ENCODE measurements at places on chromosomes 12 and 14. TPM values are rescaled to one million over a fixed set of nuclear protein-coding genes. Genes with fewer than 3 reads are reported as not detected.
A peak's percentile ranks its signal among the peaks of the same experiment; 100 is the strongest.

CACNA1C gene
- total RNA-seq, result 1.1 TPM

PLCZ1 gene
- not detected for total RNA-seq

DNA sequence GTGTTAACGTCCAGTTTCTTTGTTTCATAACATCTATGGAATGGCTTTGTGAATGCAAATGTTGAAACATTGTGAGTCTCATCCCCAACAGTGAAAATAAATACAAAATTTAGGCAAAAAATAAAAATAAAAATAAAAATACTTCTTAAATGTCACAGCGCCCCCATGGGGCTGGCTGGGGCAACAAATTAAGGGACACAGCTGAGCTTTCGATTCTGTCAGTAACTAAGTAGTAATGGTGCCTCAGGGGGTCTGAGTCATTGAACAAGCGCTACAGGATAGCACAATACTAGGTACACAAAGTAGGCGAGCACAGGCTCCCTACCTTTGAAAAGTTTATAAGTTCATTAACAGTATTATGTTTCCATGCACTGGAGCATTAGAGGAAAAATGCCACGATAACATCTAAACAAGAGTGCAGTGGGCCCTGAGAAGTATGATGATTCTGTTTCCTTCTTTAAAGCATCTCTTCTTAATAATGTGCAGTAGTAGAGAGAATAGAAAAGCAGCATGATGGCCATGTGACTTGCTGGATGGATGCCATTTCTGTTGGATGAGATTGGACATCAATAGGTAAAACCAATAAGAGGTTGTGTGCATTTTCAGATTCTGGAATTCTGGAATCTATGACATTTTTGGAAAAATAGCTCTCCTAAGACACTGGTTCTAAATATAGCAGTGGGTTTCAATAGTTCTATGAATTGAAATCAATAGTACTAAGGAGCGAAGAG lies 667.2 kb downstream of the DIO2 start:
- peak; percentile 75 for ATAC-seq

- ATAC-seq, result no peak
Measured at GRCh38 chr12:68178184-68178583, 18.6 kb upstream of the IFNG start.

- no peak for ATAC-seq
Measured at GRCh38 chr14:23086565-23086964, 8.4 kb downstream of the ACIN1 start.

GRCh38 chr12:122399254-122399591 lies 23.2 kb downstream of the CLIP1 start:
- ATAC-seq, result no peak
